ENCODE measurements at places on chromosomes 2 and 18. TPM values are rescaled to one million over a fixed set of nuclear protein-coding genes. Genes with fewer than 3 reads are reported as not detected.

The CCDC141 gene
- under 0.01 TPM for total RNA-seq

The EIF2AK2 gene
- total RNA-seq: 33.9 TPM

The CD8A gene
- 0.08 TPM for total RNA-seq

The CAPN14 gene
- 0.98 TPM for total RNA-seq

The ASAP2 gene
- total RNA-seq: 18.2 TPM

The BMP10 gene
- not detected for total RNA-seq

The VSNL1 gene
- total RNA-seq: 3.8 TPM

The ELOA2 gene
- not detected for total RNA-seq

The PLGLB2 gene
- total RNA-seq: 0.30 TPM

The UGT1A10 gene
- total RNA-seq: not detected

The ATOH8 gene
- total RNA-seq: 10.0 TPM

The MYCN gene
- 0.08 TPM for total RNA-seq

The GRB14 gene
- total RNA-seq: 0.53 TPM

The MOGAT1 gene
- not detected for total RNA-seq

The SERPINB4 gene
- total RNA-seq: not detected

The GCG gene
- not detected for total RNA-seq

The TFCP2L1 gene
- 0.04 TPM for total RNA-seq

The INHA gene
- 0.83 TPM for total RNA-seq

The SLC9A4 gene
- total RNA-seq: not detected

The RESP18 gene
- not detected for total RNA-seq

The DCDC2C gene
- not detected for total RNA-seq

The ABCG5 gene
- total RNA-seq: not detected

The HOXD13 gene
- 5.3 TPM for total RNA-seq

The MOCOS gene
- 54.0 TPM for total RNA-seq

The TNS1 gene
- total RNA-seq: 0.50 TPM

The UGT1A3 gene
- total RNA-seq: not detected

The POMC gene
- not detected for total RNA-seq

The PARD3B gene
- 2.6 TPM for total RNA-seq

The LHCGR gene
- total RNA-seq: not detected

The NEURL3 gene
- 0.19 TPM for total RNA-seq

The SLC14A1 gene
- total RNA-seq: 22.7 TPM

The QPCT gene
- total RNA-seq: 5.9 TPM

The ASB18 gene
- not detected for total RNA-seq

The SIX2 gene
- total RNA-seq: not detected

The ZNF385B gene
- not detected for total RNA-seq

The PAPOLG gene
- 6.7 TPM for total RNA-seq

The UPP2 gene
- total RNA-seq: not detected

The PLCL1 gene
- 0.08 TPM for total RNA-seq

The ABHD1 gene
- total RNA-seq: 0.53 TPM

The GPR35 gene
- total RNA-seq: 0.16 TPM

The KIAA2012 gene
- 0.08 TPM for total RNA-seq

The OLA1 gene
- 121 TPM for total RNA-seq

The OR6B2 gene
- not detected for total RNA-seq

The MGAT4A gene
- 2.5 TPM for total RNA-seq

The CYP1B1 gene
- total RNA-seq: 0.50 TPM

The CRYGC gene
- not detected for total RNA-seq

The IL1R2 gene
- total RNA-seq: not detected

The GNLY gene
- total RNA-seq: not detected

Data from A375 (cell line).